ENCODE measurements at places on chromosomes 16 and 17.

DNA sequence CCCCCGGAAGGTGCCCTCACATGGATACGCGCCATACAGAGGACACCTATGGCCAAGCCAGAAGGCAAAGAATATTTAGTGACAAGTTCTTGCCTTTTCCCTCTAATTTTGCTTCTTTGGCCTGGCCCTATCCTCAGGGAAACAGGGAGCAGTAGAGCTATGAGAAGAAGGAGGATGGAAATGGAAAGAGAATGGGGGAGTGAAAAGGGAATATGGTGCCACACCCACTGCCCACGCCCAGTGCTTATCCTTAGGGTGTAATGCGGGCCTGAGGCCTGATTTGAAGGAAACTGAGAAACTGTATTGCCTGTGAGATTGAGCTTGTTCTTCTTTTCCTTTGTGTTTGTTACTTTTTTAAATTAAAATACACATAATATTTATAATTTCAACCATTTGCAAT lies 255.1 kb downstream of the HS3ST3A1 start:
- no peak for DNase-seq

DNA sequence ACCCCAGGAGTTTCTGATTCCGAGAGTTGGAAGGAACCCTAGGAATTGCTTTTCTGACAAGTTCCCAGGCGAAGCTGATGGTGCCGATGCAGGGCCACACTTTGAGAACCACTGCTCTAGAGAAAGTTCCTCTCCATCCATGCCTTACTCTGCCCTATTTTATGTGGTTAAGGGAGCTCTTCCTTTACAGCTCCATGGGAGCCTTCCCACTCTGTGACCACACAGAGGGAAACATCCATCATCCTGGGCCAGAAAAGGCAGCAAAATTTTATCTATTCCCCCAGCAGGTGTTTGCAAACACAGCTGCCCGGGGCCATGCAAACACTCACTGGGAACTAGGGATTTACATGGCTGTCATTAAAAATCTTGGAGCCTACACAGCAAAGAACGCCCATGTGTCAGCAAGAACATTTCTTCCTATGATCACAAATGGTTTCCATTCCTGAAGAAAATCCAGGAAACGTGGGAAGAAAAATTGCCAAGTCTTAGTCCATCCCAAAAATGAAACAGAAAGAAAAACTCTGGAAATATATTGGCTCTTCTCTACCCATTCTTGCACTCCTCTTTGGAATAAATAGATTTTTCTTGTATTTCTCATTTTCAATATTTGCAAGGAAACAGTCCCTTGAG lies 252.7 kb downstream of the PMP22 start:
- DNase-seq = no peak

DNA sequence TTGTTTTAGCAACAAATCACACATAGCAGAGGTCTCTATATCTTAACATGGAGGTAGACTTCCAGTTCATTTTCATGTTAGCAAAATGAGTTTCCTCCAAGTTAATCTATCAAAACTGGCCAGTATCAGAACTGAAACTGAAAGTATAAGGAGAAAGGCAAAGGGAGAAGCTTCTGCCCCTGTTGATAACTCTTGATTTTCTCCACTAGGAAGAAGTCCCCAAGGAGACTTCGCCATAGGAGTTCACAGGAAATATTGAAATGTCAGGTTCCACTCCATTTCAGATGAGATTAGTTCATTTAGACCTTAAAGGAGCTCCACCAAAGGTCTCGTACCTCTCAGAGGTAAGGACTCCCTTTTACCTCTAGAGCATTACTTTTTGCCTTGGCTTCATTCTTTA lies 1.2 kb upstream of the OGFOD3 start:
- DNase-seq = peak; percentile 31

DNA sequence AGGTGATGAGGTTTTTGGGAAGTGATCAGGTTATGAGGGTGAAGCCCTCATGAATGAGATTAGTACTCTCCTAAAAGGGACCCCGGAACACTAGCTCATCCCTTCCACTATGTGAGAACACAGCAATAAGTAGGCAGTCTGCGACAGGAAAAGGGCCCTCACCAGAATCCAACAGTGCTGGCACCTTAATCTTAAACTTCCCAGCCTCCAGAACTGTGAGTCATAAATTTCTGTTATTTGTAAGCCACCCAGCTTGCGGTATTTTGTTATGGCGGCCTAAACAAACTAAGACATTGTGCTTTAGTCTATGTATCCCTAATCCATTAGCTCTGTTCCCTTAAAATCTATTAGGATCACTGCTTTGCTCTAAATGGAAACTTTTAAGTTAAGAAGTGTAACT lies 8.5 kb downstream of the SLFN12 start:
- no peak for DNase-seq

DNA sequence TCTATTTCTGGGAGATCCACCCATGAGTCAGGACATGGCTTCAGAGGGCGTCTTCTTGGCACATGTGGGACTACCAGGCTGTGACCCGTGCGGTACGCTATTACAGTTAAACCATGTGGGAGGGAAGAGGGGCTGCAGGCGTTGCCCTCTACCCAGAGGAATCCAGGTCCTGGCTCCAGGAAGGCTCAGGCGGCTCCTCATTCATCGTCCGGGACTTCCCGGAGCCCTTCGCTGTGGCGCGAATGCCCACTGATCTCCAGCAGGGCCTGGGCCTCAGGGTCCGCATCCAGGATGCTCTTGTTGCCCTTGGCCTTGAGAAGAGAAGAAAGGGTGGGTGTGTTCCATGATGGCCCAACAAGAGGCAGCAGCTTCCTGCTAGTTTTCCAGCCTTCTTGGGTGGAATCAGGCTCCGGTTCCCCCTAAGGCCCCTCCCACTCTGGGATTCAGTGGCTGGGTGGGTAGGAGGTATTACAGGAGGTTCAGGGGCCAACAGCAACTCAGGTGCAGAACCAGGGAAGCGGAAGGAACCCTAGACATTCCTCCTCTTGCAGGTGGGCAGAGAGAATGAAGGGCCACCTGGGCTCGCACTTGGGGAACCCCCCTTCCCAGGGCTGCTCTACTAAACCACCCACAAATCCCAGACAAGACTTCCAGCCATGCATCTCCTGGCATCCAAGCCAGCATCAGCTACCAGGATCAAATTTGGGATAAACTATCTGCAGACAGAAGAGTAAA lies 24.6 kb downstream of the MEAK7 start:
- no peak for DNase-seq

DNA sequence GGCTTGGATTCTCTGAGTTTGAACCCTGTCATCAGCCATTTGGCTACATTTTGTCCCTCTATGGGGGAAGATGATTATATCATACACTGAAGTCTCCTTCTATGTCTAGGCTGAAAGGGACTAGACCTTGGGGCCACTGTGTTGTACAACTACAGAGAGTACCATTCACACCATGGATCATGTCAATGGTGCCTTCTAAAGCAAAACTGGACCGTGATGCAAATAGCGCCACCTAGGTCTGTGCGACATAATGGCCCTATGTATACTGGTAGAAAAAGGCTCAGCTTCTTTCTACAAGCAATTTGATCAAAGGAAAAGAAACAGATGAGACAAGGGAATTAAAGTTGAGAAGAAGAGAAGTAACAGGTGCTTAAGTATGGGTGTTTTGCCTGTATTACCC lies 100.7 kb downstream of the LYRM1 start:
- DNase-seq = peak; percentile 19

DNA sequence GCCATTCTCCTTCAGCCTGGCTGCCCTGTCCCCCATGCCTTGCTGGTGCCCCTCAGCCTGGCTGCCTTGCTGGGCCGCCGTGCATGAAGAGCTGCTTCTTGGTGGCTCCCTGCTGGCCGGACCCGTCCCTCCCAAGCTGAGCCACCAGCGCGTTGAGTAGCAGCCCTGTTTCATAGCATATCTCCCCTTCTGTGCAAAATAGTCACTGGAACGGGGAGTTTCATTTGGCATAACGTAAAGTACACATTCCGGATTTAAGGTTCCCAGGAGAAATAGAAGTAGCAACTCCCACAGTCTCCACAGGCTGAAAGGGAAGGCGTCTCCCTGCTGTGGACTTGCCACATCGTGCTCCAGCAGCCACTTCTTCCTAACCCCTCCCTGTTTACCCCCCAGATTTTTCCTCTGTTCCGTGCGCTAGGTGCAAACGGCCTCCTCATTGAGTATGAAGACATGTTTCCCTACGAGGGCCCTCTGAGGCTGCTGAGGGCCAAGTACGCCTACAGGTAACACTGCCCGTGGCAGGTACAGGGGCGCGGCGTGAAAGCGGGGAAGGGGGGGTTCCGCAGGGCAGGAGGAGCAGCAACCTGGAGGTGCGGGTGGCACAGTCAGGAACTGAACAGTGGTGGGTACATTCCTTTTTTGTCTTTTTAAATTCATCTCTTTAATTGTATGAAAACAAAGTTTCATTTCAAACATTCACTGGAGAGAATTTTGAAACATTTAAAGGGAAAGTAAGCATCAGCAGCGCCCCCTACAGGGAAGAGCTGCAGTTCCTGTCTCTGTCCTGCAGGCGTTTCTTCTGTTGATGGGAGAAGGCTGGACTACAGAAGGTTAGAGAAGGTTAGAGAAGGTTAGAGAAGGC lies 5.8 kb upstream of the OGFOD3 start:
- peak; percentile 64 for DNase-seq
